Kidney (tissue), 22 donors: ENCODE measurements at places on chromosomes 4 and X. TPM values are rescaled to one million over a fixed set of nuclear protein-coding genes. Genes with fewer than 3 reads are reported as not detected.

FAM133A gene
- polyA plus RNA-seq, result not detected

ARHGEF38 gene
- 1.5 TPM for polyA plus RNA-seq

CPLX1 gene
- 3.9 TPM for polyA plus RNA-seq

MAPK10 gene
- polyA plus RNA-seq, result 27.6 TPM

SSX4B gene
- not detected for polyA plus RNA-seq

DGKQ gene
- polyA plus RNA-seq, result 3.5 TPM

AFM gene
- 30.8 TPM for polyA plus RNA-seq

CYLC1 gene
- polyA plus RNA-seq, result not detected

CUL4B gene
- 15.7 TPM for polyA plus RNA-seq
